SK-MEL-5 (cell line): ENCODE measurements at places on chromosomes 2 and 18. TPM values are rescaled to one million over a fixed set of nuclear protein-coding genes. Genes with fewer than 3 reads are reported as not detected.

DNA sequence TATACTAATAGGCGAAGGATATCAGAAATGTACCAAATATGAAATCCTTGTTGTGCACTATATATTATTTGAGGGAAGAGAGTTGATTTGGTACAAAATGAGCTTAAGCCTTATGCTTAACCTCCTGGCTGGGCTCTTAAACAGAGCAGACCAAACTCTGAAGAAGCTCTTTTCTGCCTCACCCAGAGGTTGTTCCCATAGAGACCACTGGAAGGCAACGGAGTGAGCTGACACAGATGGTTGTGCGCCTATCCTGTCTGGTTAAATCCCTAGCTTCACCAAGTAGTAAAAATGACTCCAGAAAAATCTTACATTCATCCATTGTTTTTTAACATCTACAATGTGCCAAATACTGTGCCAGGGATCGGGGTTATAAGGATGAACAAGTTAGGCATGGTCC, 55.9 kb upstream of the NOL4 start:
- no peak for DNase-seq

- peak; percentile 67 for DNase-seq
These were observed 17.2 kb downstream of the IFIH1 start for GRCh38 chr2:162301151-162301804.

The SCYGR5 gene
- not detected in 2 replicates for total RNA-seq

- DNase-seq, result no peak
These were observed 17.7 kb downstream of the BOK start for GRCh38 chr2:241576293-241576654.

The ABCG5 gene
- 0.08 and 0.11 TPM in 2 replicates for total RNA-seq

- DNase-seq, result no peak
These were observed 24.4 kb upstream of the ACKR3 start for GRCh38 chr2:236545248-236545658.

The MAP2 gene
- total RNA-seq, result 2.5 and 4.2 TPM in 2 replicates

DNA sequence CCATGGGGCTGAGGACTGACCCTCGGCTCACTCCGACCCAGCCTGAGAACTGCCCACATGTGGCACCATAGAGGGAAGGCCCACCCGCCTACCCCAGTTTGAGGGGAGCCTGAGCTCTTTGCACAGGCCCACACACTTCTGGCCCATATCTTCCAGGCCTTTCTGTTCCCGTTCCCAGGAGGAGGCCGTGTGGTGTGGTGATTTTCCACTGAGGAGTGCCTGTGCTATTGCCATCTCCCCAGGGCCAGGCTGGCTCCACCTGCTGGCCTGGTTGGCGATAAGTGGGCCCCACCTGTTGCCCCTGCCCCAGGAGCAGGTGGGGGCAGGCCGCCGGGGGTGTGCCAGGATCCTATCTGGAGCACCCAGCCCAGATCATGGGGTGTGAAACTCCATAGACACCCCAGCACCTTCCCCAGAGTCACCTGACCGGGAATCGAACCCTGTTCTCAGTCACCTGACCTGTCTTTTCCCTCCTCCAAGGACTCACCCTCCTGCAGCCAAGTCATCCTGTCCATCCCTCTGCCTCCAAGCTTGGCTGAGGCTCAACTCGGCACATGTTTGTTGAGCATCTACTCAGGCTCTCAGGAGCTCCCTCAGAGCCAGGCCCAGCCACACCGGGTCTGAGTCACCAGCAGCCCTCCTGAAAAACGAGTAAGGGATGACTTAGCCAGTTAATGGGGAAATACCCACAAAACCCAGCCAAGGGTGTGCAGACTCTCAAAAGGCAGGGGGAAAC, 120.1 kb downstream of the CYP26B1 start:
- no peak for DNase-seq

DNA sequence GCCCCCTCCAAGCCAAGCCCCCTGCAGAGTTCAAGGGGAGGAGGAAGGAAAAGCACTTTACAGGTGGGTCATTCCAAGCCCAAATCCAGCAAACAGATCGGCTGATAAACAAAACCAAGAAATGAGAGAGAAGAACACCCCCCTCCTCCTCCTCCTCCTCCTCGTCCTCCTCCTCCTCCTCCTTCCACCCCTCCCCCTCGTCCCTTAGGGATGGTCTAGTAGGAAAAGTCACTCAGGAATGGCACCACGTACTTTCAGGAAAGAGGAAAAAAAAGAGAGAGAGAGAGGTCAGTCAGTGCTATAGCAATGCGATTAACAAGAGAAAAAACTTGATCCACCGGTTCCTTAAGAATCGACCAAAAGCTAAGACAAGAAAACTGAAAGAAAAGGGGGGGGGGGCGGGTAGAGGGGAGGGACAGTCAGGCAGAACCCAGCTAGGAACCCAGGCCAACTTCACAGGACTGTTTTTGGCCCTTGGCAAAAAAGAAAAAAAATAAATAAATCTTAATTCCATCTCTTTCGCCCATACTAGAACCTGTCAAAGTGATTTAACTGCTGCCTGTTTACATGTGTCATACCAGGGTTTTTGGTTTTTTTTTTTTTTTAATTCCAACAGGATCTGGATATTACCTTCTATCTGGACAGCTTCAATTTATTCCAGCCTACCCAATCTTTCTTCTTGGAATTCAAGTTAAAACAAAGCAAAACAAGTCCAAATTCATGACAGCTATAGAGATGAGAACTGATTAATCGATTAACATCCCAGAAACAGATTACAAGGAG, 906 bp downstream of the IKZF2 start:
- no peak for DNase-seq

- no peak for DNase-seq
These were observed 94.8 kb upstream of the THOC1 start for GRCh38 chr18:362311-363290.

The CTLA4 gene
- 1.8 and 4.1 TPM in 2 replicates for total RNA-seq

The NR4A2 gene
- total RNA-seq, result 4.3 and 5.2 TPM in 2 replicates

The ADAM23 gene
- total RNA-seq, result 7.6 and 9.3 TPM in 2 replicates

The EIF4E2 gene
- total RNA-seq, result 52.7 and 71.2 TPM in 2 replicates

GRCh38 chr18:42534313-42534712, 579.3 kb downstream of the PIK3C3 start:
- DNase-seq, result no peak

DNA sequence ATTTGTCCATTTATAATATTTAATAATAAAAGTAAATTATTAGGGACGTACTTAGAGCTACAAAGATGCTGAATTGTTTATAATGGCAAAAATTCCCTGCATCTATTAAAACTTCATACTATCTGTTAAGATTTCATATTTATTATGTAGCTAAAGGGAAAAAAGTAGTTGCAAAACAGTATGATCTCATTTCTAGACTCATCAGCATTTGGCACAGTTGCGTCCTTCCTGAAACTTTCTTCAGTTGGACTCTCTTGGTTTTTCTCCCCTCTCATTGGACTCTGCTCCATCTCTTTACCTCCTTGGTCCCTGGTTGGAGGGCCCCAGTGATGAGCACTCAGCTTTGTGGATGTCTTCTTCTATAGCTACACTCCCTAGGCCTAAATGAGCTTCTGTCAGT, 99.6 kb downstream of the TMEM247 start:
- DNase-seq, result no peak

The PPP1R1C gene
- 0.67 and 2.0 TPM in 2 replicates for total RNA-seq

DNA sequence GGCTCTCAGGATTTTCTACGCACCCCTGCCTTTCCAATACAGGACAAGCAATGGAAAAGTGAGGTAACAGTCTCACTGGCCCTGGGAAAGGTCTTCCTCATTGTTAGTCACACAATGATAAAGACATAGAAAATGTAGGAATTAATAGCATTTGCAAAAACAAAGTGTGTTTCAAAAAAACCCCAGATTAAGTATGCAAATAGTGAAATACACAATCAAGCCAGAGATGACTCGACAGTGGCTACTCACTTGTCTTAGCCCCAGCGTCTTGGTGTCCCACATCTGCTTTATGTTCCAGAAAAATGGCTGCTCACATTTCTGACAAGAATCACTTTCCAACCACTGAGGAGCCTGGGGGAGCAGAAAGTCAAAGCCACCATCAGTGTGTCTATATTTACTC, 47.0 kb upstream of the AP1S3 start:
- DNase-seq, result no peak

The SPP2 gene
- not detected in 2 replicates for total RNA-seq

The ADGRF3 gene
- 0.05 TPM in 1 of 2 replicates, not detected in the other for total RNA-seq

The HOXD12 gene
- total RNA-seq, result 0.42 TPM in 1 of 2 replicates, not detected in the other

- DNase-seq, result no peak
These were observed 19.8 kb downstream of the FAM171B start for GRCh38 chr2:186713691-186714090.

The FTCDNL1 gene
- total RNA-seq, result 5.6 and 7.6 TPM in 2 replicates

DNA sequence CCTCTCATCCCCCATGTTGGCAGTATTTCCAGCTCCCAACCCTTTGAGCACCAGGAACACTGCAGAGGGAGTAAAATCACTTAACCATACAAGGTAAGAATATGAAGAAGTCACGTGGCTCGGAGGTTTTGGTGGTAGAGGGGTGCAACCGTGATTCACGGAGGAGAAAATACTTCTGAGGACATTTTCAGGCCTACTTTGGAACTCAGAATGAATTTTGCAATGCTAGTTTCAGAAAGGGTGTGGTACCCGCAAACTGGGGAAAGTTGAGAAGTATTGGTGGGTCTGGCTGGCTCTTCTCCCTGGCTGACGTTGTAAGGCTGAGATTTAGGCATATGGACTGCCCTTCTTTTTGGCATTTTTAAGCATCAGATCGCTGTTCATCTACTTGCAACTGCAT, 442 bp downstream of the SERPINB5 start:
- no peak for DNase-seq

- DNase-seq, result peak; percentile 39
These were observed 75.4 kb upstream of the MAP4K3 start for GRCh38 chr2:39512434-39512935.

- no peak for DNase-seq
These were observed 84.4 kb downstream of the TMEM131 start for GRCh38 chr2:97911206-97911921.

The GPBAR1 gene
- total RNA-seq, result not detected in 2 replicates

DNA sequence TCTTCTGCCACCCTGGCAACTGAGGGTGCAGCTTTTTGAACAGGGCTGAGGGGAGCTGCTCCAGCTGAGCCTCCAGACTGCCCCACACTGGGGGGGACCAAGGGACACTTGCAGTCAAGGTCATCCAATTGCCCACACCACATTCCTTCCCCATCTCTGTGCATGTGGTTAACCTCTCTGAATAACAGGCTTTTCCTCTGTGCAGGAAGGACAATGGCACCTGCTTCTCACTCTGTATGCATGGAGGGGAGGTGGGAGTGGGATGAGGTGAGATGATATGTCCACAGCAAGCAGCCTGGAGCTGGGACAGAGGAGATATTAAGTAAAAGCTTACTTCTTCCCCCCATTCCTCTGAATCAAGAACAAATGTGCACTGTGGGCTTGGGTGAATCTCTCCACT, 39.1 kb upstream of the TEX51 start:
- DNase-seq, result no peak

The CXCR1 gene
- not detected in 2 replicates for total RNA-seq

- DNase-seq, result no peak
These were observed 861.7 kb upstream of the CNTNAP5 start for GRCh38 chr2:123163398-123163797.

DNA sequence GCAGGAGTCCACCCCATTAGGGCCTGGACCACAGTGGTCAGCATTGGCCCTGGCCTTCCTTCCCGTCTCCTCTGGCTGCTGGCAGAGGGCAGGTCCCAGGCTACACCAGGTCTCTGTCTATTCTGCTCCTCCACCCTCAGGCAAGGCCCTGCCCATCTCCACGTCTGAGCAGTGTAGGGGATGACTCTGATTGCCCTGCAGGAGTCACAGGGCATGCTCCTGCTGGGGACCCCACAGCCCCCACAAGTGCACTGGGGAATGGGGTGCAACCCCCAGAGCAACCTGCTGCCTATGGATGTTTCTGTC, 40.0 kb downstream of the STK25 start:
- DNase-seq, result no peak

DNA sequence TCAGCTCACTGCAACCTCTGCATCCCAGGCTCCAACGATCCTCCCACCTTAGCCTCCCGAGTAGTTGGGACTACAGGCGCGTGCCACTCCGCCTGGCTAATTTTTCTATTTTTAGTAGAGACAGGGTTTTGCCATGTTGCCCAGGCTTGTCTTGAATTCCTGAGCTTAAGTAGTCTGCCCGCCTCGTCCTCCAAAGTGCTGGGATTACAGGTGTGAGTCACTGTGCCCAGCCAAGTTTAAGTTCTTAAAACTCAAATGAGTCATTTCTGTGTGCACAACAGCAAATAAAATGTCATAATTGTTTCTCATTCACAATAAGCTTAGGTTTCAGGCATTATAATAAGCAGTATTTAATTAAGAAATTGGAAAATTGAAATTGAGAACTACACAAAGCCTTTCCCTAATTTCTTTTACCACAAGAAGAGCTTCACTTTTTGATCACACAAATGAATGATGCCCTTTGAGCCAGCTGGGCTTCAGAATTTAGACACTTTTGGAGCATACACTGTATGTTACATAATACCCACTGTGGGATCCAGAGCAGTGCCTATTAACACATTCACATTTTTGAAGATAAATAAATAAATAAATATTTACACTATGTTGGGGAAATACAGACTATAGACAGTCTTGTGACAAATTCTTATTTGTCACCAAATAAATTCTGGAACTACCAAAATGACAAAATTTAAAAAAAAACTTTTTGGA, 8.6 kb upstream of the ME2 start:
- no peak for DNase-seq

- no peak for DNase-seq
These were observed 10.4 kb downstream of the ERFE start for GRCh38 chr2:238169048-238169707.

DNA sequence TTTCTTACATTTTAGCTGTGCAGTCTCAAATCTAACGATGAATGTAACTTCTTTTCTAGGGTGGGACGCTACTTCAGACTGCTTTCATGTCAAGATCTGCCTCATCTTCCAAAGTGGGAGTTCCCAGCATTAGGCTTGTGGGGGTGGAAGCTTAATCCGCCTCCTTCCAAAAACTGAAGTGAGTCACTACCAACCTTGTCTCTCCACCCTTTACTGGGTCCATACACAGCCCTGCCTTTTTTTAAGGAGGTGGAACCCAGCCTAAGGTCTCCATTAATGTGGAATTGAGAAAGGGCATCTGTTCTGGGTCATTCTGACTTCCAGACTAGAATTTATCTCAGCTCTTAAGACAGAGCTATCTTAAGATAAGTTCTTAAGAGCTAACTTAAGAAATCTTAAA, 42.0 kb upstream of the NFE2L2 start:
- DNase-seq, result no peak

The TTR gene
- total RNA-seq, result 0.16 and 0.18 TPM in 2 replicates

GRCh38 chr2:10425699-10426098, 22.4 kb downstream of the ODC1 start:
- DNase-seq, result no peak

The SLC5A7 gene
- not detected in 2 replicates for total RNA-seq

GRCh38 chr2:168703926-168704325, 98.5 kb upstream of the NOSTRIN start:
- DNase-seq, result peak; percentile 79

- DNase-seq, result no peak
These were observed 3.1 kb upstream of the ZEB2 start for GRCh38 chr2:144522897-144523595.

GRCh38 chr2:12558519-12558918, 158.2 kb upstream of the TRIB2 start:
- no peak for DNase-seq
